ENCODE measurements at places on chromosomes 6 and 20.

DNA sequence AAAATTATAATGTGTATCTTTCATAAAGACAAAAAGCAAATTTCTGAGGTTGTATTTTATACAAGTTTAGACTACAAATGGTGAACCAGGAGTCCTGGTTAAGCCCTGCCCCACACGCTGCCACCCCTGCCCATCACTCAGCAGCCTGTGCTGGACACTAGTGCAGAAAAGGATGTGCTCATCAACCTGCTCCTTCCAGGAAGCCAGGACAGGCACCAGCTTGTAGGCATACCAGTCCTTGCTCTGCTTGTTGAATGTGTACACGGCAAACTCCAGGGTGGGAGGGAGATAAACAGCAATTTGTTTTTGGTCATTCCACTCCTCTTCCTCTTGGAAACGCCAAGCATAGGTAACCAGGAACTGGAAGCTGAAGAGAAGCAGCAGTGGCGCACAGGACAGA, 18.1 kb downstream of the CST9L start:
- no peak for DNase-seq

- DNase-seq, result no peak
Measured at GRCh38 chr20:50561379-50562078, 51.3 kb downstream of the PTPN1 start.

GRCh38 chr20:63653041-63653973, at the start of gene STMN3:
STMN3 (minus strand) TSS chr20:63653424; CDS start chr20:63653345, 79 bp downstream.
- no peak for DNase-seq

- no peak for DNase-seq
Measured at GRCh38 chr6:93176070-93176469, 243.3 kb downstream of the EPHA7 start.

- no peak for DNase-seq
Measured at GRCh38 chr6:124694139-124694705, 268.0 kb upstream of the RNF217 start.

- DNase-seq, result no peak
Measured at GRCh38 chr6:33236852-33237251, 28.6 kb downstream of the RING1 start.

DNA sequence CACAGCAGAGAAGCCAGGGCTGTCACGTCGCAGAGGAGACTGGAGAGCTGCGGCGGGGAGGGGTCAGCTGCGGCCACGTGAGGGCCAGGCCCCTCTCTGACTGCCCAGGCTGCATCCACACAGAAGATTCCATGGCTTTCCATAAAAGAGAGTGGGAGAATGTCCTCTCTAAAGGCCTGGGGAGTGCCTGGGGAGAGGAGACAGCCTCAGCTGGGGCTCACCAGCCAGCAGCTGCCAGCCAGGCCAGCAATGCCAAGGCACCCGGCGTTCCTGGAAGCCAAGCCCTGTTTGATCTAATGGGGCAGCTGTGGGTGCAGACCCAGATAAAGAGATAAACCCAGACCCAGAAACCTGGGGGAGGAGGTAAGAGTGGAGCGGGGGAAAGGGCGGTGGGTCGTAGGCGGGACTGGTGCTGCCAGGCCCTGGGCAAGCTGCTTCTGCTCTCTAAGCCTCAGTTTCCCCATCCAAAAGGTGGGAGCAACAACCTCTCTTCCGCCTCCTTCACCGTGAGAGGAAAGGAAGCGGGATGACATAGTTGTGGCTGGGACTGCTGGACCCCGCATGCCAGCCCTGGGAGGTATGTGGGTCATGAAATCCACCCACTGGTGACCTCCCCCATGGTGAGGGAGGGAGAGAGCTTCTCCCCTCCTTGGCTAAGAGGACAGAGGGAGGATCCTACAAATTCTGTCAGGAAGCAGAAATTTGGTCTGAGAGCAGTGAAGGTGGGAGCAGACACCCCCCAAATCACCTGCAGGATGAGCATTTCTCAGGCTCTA, 3.1 kb upstream of the OSBPL2 start:
- no peak for DNase-seq

DNA sequence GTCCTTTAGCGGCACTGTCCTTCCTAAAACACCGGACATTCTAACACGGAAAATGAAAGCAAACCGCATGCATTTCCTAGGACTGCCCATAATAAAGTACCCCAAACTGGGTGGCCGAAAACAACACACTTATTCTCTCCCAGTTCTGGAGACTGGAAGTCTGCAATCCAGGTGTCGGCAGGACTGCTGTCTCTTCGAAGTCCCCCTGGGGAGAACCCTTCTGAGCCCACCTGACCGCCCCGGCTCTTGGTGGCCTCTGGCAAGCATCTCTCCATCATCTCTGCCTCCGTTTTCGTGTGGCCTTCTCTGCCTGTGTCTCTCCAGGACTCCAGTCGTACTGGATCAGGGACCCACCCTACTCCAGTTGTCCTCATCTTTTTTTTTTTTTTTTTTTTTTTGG, 55.4 kb downstream of the SYNJ2 start:
- no peak for DNase-seq

DNA sequence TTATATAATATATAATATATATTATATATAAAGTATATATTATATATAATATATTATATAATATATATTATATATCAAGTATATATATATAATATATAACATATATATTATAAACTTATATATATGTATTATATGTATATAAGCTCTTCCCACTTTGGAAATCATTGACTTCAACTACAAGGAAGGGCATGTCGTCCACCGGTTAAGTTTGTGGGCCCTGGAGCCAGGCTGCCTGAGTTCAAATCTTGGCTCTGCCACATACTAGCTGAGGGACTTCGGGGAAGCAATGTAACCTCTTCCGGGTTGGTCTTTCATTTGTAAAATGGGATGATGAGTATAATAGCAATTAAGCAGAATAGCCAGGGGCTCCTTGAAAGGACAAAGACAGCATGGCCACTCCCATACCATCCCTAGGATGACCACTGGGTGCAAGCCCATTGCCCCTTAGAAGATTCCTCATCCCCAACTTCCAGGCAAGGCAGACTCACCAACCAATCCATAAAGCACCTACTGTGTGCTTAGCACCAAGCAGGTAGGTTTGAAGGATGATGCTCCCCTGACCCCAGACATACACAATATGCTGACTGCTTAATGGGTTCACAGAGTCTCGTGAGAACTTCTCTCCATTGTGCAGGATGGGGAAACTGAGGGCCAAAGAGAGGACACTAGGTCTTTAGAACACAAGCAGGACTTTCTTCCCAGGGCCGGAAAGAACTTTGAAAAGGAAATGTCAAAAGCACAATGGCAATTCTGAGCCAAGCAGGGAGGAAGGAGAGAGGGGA, 163.2 kb downstream of the MRPL14 start:
- DNase-seq, result no peak

GRCh38 chr6:134422426-134423231, 104.7 kb upstream of the SGK1 start:
- DNase-seq, result no peak

DNA sequence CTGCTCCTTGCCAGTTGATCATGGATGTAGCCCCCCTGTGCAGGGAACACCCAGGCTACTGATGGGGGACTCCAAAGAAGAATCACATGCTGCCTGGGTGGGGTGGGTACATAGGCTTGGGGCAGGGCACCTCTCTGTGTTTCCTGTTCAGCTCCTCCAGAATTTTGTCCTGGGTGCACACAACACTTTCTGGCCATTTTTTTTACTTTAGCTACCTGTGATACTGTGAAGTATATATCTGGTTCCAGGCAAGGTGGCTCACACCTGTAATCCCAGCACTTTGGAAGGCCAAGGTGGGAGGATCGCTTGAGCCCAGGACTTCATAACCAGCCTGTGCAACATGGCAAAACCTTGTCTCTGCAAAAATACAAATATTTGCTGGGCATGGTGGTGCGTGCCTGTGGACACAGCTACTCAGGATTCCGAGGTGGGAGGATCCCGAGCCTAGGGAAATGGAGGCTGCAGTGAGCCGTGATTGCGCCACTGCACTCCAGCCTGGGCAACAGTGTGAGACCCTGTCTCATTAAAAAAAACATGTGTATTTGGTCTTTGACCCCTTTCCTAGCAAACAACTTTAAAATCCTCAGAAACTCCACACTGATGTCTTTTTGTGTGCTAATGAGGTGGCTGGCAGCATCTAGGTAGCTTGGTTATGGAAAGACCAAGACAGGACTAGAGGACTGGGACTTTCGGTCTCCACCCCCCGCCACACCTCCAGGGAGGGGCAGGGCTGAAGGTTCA, 14.1 kb downstream of the SLC4A11 start:
- DNase-seq, result no peak

DNA sequence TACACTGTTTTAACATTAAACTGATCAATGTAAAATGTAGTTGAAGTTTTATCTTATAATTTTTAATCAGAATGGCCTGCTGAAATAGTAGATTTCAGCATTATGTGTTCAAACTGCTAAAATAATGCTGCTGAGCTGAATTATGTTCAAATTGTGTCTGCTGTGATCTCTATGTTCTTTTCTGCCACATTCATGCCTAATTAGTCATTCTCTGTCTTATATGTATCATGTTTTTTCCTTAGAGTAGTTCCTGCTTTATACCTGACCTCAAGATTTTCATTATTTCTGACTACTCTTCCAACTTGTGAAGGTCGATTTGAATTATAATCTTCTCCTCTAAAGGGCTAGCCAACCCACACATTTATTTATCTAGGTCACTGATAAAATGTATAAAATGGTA, 476.7 kb upstream of the EPHA7 start:
- DNase-seq, result no peak

- DNase-seq, result no peak
Measured at GRCh38 chr6:105522626-105523322, 119.9 kb upstream of the PREP start.

DNA sequence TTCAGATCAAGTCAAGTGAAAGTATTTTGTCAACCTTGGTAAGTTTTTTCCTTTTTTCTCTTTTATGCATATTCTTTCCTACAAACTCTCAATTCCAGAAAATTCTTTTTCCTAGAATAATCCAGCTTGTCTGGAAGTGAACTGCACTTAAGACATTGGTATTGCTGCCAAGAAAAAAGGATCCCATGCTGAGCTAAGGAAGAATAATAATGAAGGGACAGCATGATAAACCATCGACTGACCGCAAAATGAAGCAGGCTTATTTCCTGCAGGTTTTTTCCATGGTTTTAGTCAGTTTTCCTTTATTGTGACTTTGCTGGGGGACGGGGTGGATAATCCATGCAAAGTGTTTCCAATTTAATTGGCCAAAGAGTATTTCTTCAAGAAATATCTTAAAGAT, 857.6 kb upstream of the SLC35B3 start:
- DNase-seq, result no peak

DNA sequence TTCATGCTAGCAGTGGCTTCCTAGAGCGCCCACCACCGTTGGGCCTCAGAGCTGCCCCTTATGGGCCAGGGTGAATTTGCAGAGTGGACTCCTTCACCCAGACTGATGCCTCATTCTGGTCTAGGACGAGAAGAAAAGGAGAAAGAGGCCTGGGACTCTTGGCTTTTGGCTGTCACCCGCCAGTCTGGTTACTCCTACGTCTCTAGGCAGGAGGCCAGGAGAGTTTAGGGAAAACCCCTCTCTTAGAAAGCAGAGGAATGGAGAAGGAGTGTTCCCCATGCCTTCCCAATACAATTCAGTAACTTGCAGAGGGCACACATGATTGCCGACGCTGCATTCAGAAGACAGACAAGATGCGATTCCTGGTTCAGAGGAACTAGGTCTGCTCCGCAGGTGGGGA, 70.1 kb downstream of the CDC5L start:
- no peak for DNase-seq

- DNase-seq, result no peak
Measured at GRCh38 chr6:129517288-129517687, 192.7 kb downstream of the ARHGAP18 start.

DNA sequence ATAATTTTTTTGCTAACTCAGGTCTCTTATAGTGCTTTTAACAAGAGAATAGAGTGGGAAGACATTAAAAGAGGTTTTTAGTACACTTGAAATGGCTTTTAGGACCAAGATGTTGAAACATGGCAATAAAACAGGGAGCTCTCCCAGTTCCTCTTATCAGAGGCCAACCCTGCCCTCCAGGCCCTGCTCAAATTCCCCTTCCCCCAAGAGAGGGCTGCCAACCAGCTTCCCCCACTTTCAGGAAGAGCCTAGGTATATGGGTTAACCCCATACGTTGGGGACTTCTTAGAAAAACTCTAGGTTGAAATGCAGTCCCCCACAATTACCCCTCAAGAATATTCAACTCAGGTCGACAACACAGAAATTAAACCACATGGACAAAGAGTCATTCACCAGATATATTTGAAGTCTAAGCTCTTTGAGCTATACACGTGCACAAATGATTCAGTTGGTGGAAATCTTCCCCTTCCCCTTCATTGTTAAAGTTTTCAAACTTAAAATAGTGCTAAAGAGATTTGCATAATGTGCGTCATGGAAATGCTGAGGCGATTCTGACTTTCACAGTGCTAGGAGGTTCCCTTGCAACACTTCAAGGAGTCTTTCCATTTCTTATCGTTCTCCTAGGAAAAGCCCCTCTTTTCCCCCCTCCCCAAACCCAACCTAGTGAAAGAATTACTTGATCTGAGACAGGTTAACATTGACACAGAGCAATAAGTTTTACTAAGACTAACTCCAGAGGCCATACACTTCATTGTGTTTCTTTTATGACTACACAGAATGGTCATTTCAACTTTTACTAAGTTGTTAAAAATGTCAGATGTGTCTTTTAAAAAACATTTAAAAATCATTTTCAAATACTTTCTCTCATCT, 49.8 kb upstream of the ENPP5 start:
- DNase-seq, result no peak

GRCh38 chr6:15735567-15736265, 72.9 kb upstream of the DTNBP1 start:
- no peak for DNase-seq

DNA sequence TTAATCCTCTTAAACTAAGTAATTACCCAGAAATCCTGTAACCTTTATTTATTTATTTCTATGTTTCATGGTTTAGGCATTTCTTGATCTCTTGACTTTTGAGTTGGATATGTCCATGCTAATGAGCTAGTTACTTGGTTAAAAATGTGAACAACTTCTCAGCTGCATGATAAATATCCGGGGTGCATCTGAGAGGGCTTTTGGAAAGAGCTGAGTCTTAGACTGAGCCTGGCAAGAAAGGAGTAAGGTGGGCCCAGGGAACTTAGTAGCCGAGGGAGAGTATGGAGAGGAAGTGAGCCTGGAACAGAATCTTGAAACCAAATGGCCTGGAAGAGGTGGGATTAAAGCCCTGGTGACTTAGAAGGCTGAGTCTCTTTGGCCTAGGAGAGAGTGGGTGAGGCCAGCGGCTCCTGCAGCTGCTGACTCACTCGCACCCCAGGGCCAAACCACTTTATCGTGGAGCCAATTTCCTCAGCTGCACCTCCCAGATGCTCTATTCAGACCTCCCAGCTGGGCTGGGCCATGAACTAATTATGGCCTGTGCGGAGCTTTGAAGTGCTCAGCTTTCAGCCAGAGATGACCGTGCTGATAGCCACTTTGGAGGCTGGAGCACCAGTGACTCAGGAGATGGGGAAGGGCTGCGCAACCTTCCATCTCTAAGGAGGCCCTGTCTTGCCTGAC, 19.1 kb downstream of the TGM3 start:
- DNase-seq, result no peak

- no peak for DNase-seq
Measured at GRCh38 chr6:168195712-168196111, 116.7 kb upstream of the FRMD1 start.

Data from stimulated activated CD8-positive, alpha-beta memory T cell treated with anti-CD3 and anti-CD28 coated beads, Interleukin-4, amount 100 ng/mL, for 1 hour (primary cell).